Hippocampal formation (tissue), 2 donors: ENCODE measurements at places on chromosomes 1 and 21.

DNA sequence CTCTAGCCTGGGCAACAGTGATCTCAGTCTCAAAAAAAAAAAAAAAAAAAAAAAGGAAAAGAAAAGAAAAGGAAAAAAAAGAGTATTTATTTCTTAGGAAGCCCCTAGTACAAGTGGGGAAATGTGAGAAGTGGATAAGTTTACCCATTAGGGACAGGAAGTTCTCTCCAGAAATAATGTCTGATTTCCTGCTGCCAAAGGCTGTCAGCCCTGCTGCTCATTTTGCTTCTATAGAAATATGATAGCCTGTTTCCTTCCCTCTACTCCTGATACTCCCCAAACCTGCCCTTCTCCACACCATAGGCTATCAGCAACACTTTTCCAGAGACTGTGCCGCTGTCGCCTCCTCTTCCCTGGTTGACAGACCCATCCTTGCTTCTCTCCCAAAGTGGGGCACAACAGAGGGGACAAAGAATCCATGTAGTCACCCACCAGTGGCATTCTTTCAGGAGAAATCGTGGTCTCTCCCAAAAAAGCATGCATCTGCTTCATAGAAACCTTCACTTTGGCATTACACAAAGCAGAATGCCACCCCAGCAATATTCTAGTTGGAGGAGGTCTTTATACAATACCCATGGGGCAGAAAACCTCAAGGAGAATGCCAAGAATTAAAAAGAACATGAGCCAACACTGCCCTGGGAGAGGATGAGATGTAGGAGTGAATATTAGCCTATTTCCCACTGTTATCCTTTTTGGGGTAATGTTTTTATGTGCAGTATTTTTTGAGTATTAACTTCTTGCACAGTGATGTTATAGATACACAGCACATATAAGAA is 166.3 kb upstream of the NR5A2 start:
- DNase-seq, result no peak

DNA sequence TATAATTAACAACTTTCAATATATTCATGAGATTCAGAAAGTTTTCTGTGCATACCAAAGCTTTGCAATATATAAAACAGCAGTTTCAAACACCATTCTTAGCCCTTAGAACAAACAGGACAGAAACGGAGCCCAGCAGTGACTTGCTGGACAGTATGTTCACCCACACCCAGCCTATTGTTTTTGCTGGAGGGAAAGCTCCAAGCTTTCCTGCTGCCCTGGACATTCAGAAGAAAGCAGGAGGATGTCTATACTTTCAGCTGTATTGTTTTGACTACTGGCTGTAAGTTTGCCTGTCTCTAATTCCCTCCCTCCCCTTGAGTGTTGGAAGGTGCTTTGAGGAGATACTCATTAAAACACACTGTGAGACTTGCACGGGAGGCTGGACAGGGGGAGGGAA is 9.6 kb downstream of the DENND2C start:
- no peak for DNase-seq

DNA sequence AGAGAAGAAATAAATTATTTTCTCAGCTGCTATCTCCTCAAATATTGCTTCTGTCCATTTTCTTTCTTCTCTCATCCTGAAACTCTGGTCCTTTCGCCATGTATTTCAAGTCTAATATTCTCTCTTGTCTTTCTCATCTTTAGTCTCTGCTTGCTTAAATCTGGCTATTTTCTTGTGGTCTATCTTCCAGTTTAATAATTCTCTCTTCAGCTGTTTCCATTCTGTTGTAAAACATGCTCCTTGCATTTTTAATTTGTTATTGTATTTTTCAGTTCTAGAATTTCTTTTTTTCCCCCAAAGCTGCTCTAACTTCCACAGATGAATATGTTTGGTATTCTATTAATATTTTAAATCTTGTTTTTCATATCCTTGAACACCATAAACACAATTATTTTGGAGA is 70.1 kb upstream of the TMPRSS2 start:
- DNase-seq, result no peak

DNA sequence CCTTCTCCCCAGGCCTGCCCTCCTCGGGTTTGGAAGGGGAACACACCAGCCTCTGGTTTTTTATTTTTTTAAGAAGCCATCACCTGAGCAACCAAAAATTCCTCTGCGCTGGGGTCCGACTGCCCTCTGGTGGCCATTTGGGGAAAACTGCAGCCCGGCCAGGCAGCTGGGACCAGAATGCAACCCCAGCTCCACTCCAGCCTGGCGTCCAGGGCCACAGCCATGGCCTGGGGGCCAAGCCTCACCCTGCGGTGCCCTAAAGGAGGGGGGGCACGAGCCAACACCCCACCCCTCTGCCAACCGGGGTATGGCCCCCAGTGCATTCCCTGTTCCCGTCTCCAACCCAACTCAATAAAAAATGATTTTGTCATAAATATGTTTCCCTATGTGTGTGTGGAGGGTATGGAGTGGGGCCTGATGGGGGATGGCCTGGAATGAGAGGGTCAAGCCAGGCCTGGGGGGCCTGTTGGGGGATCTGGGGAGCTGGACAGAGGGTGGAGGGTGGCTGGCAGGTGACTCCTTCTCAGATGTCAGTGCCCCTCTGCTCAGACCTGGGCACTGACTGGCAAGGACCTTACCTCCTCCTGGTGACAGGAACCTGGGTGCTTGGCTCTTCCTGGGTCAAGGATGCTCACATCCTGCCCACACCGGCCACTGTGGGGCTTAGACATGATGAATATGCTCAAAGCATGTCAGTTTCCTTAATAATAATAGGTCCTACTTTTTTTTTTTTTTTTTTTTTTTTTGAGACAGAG is 3.2 kb downstream of the GPR3 start:
- DNase-seq, result peak; percentile 35

GRCh38 chr1:110620686-110621085 is 14.5 kb upstream of the KCNA2 start:
- DNase-seq, result no peak

DNA sequence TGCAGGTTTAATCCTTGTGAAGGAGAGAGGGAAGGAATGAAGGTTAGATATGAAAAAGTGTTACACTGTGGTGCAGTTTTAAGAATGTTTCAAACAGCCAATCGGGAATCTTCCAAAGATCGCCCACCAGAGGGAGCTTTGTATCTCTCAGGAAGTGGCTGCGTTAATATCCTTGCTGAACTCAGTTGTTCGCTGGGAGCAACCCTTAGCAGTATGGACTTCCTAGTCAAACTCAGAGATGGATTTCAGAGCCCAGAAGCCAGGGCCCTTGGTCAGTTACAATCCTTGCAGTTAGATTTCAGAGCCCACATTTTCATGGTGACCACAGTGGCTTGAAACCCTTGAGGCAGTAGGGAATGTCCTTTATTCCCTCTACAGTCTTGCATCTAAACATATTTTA is 136.2 kb downstream of the NTNG1 start:
- DNase-seq, result peak; percentile 6

DNA sequence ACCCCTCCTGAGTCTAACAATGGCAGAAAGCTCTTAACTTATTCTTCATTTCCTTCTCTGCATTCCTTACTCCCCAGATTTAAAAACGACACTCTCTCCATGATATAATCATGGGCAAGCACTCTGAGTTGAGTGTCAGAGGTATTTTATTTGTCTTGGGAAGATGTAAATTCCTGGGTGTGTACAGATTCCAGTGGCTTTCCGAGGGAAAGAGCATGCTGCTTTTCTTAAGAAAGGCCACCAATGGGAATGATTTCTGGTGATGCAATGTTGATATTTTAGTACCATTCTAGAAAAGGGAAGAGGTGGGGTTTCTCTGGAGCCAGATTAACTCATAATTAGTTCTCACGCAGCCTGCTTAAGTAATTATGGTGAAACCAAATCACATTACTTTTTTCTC is 47.8 kb upstream of the BTG3 start:
- no peak for DNase-seq

GRCh38 chr1:204418174-204419063 is 6.8 kb upstream of the PPP1R15B start:
- DNase-seq, result no peak

GRCh38 chr1:17190010-17190995 is 14.6 kb upstream of the PADI1 start:
- DNase-seq, result no peak

GRCh38 chr1:9621032-9621431 is 30.5 kb upstream of the PIK3CD start:
- DNase-seq, result no peak

GRCh38 chr1:6301526-6301925 is 40.6 kb upstream of the GPR153 start:
- no peak for DNase-seq

DNA sequence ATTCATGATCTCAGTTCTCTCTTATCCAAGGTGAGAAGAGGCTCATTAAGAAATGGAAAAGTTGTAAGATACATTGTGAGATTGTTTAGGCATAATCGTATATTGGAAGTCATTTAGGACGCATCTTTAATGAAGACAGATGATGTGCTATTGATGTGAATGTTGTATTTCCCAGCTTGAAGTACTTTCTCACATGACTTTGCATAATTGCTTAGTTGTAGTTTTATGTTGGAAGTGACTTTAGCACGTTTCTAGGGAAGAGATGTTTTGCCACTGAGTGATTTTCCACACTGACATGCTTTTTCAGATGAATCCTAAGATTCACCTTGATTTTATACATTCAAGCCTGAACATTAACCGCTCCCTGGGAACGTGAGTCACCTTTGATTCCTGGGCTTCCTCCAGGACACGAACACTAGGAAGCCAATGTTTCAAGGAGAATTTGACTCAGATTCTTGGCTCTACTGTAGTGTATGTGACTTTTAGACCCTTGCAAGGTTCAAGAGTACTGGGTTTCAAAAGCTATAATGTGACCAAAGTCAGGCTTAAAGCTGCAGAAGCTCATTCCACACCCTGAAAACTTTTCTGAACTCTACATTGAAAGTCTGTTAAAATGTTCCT is 27.9 kb downstream of the ANGEL2 start:
- DNase-seq, result no peak

DNA sequence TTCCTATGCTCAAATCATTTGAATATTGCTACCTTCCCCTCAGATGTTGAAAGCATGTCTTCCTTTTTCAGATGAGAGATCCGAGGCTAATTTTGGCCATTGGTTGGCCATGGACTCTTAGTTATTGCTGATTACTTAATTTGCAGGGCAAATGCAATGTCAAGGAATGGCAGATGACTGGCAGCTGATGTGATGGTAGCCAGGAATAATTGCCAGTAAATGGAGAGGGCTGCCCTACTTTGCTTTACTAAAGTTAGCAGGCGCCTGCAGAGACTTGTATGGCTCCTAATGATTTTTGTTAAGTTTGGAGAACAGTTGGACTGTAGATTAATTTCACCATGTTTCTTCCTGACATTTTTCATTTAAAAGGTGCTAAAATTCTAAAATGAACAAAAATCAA is 128.9 kb downstream of the XCL2 start:
- no peak for DNase-seq

DNA sequence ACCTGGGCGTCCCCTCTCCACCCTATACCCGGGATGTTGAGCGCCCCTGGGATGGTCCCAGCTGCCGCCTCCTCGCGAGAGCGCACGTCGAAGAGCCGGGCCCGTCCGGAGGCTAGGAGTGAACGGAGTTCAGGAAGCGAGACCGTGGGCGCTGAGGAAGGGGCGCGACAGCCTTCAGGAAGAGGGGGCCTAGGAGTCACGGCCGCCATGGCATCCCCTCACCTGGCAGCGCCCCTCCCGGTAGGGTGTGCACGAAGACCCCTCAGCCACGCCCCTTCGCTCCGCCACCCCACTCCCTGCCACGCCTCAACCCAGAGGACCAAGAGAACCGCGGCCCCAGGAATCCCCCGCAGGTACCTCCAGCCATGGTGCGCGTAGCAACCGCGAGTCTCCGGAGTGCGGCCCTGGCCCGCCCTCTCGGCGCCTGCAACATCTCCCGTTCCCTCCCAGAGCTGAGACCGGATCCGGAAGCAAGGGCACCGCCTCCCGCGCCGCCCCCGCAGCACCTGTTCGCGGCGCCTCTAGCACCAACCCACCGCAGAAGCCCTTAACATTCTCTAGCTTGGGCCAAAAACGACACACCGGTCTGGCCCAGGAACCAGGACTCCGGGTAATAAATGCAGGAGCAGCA is at the start of gene TSTD1:
Gene TSTD1, minus strand, starts transcription at position 442 of the 631 bp plus-strand sequence. Its CDS starts 75 bp downstream, at position 367.
- no peak for DNase-seq

DNA sequence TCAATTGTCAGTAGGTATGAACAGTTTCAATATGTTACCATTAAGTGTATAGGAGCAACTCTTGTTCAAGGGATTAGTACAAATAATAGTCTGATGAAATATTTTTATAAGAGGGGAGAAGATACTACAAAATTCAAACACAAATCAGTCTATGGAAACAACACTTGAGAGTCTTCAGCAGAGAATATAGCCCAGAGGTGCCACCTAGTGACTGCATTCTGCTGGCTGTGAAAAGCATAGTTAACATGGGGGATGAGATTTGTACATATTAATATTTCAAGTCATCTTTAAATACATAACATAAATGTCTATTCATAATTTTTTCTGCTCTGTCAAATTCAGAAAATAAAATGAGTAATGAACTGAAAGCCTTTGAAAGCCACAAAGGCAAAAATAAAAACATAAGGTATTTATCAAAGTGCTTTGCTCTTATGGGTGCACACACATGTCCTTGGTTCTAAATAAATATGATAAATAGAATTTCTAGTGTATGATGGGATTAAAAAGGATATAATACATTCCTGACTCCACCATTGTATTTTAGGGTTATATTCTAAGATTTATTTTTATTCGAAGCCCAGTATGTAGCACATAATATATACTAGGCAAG is 440.9 kb upstream of the ZRANB2 start:
- DNase-seq, result no peak

DNA sequence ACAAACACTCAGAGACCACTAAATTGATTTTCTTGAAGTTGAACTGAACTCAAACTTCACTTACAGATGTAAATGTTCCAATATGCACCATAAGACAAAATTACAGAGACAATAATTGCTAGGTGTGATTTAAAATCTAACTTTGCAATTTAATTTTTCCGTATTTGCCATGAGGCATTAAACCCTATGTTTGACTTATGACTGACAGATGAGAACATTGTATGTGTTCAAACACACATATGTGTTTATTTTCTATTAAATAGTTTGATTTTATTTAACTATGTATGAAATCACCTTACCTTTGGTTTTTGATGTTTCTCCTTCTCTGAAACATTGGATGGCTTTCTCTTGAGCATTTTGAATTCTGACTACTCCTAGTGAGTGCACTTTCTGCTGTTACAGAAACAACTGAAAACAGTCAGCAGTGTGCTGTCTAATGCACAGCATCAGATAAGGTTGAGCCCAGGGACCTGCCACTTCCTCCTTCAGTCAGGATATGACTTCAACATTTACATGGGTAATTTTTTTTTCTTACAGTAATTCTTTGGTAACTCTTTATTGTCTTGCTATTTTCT is at the start of gene SAMSN1:
Gene SAMSN1, minus strand, starts transcription at position 410 of the 575 bp plus-strand sequence. Its CDS starts 54 bp downstream, at position 356.
- no peak for DNase-seq
